ENCODE measurements at places on chromosomes 3 and 15.
A peak's percentile ranks its signal among the peaks of the same experiment; 100 is the strongest.

GRCh38 chr3:154197751-154198150, 76.6 kb downstream of the ARHGEF26 start:
- DNase-seq = no peak

- no peak for DNase-seq
Observed at GRCh38 chr3:140128217-140128616, 193.2 kb downstream of the CLSTN2 start.

DNA sequence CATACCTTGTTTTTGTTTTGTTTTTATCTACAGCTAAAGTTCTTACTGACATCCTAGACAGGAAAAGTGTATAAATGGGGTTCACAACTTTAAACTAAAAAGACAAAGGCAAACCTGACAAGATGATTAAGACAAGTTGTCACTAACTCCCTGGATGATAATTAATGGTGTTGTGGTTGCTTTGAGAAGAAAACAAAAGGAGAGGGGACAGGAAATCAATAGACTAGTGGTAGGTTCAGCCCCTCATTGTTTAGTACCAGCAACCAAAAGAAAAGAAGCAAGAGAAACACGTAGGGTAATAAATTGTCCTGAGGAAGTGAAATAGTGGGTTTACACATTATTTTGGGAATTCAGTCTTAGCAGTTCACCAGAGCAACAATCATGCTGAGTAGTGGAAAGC, 78.8 kb downstream of the BFSP2 start:
- DNase-seq = no peak

DNA sequence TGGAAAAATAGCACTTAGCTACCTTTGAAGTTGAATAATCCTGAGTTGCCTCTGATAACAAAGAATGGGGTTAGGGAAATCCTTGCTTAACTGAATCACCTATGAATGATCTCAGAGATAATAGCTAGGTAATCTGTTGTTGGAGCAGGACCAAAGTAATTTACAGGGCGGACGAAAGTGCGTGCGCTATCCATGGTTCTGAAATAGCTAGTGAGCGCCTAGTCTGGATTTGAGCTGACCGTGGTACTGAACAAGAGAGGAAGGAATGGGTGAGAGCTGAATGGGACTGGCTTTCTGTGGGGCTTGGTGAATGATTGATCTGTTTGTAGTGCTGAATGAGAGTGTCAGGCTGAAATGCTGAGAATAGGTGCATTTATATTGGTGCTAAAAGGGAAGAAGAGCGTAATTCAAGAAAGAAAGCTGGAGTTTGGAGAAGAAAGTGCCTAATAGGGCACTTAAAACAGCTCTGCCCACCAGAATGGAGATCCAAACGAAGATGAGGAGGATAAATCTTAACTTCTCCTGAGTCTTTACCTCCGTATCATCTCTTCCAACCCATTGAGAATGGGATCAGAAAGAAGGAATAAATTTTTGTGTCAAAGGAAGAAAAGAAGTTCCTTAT, 10.1 kb downstream of the SCN10A start:
- peak; percentile 20 for DNase-seq

DNA sequence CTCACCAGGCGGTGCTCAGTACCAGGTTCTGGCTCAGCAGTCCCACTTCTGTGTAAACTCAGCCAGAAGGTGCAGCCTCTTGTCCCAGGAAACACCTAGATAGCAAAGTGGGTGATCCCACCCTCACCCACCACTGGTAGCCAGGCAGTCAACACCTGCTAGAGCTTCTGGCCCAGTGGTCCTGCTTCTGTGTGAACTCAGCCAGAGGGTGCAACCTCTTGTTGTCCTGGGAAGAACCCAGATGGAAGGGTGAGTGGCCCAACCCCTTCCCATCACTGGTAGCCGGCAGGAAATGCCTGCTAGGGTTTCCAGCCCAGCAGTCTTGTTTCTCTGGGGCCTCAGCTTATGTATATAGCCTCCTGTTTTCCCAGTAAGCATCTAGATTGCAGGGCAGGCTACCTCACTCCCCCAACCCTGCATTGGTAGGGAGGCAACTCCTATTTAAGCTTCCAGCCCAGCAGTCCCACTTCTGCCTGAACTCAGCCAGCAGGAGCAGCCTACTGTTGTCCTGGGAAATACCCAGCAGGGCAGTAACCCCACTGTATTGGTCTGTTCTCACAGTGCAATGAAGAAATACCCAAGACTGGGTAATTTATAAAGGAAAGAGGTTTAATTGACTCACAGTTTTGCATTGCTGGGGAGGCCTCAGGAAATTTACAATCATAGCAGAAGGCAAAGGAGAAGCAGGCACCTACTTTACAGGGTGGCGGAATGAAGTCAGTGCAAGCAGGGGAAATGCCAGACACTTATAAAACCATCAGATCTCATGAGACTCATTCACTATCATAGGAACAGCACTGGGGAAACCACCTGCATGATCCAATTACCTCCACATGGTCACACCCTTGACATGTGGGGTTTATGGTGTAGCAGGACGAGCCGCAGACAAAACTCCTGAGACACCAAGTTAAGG, 110.6 kb downstream of the DTWD1 start:
- no peak for DNase-seq
